ENCODE measurements at places on chromosomes 2 and 18. TPM values are rescaled to one million over a fixed set of nuclear protein-coding genes. Genes with fewer than 3 reads are reported as not detected.
A peak's percentile ranks its signal among the peaks of the same experiment; 100 is the strongest.

GRCh38 chr2:50051374-50051773, 897.1 kb upstream of the FSHR start:
- H3K36me3 ChIP-seq: no peaks in the 10 kb centered on the region
- no peak overlapping the region for H3K27ac ChIP-seq
- H3K4me3 ChIP-seq: no peak overlapping the region
- H3K4me1 ChIP-seq: no peaks in the 10 kb centered on the region
- no peaks in the 10 kb centered on the region for H3K27me3 ChIP-seq
- DNase-seq: no peak

GRCh38 chr2:151906633-151906998, 78.4 kb upstream of the ARL5A start:
- no peak overlapping the region for H3K27ac ChIP-seq
- H3K4me3 ChIP-seq: no peak overlapping the region
- no peak for DNase-seq
- peaks cover 7% of the 10 kb centered on the region for H3K4me1 ChIP-seq

GRCh38 chr18:23765931-23766330, 76.7 kb downstream of the LAMA3 start:
- H3K27ac ChIP-seq: no peak overlapping the region
- no peaks in the 10 kb centered on the region for H3K4me1 ChIP-seq
- no peaks in the 10 kb centered on the region for H3K36me3 ChIP-seq
- peaks cover 37% of the 10 kb centered on the region for H3K27me3 ChIP-seq
- DNase-seq: no peak
- no peak overlapping the region for H3K4me3 ChIP-seq

DNA sequence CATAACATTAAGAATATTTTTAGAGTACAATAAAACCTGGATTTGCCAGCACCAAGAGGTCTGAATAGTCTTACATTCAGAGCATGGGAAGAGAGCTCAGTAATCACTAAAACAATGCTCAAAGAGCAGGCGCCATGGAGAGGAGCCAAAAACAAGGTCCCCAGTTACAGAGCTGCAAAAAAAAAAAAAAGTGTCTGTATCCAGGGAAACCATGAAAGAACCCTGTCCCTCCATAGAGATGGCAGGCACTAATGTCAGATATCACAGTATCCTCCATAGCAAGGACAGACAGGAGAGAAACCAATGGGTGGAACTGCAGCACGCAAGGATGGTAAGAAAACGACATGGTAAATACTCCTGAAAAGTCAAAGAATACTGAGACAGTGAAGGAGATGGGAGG, 19.5 kb downstream of the FBXO15 start:
- DNase-seq: no peak
- no peak overlapping the region for H3K27ac ChIP-seq
- H3K27me3 ChIP-seq: peaks cover 13% of the 10 kb centered on the region

- H3K4me1 ChIP-seq: no peaks in the 10 kb centered on the region
- peaks cover 54% of the 10 kb centered on the region for H3K27me3 ChIP-seq
- no peak for DNase-seq
- H3K27ac ChIP-seq: no peak overlapping the region
Observed at GRCh38 chr18:22865354-22866116, 67.6 kb upstream of the RBBP8 start.

GRCh38 chr18:63159590-63159989, 160.0 kb downstream of the BCL2 start:
- DNase-seq: no peak
- H3K4me3 ChIP-seq: peak overlapping the region; percentile 78
- no peaks in the 10 kb centered on the region for H3K27me3 ChIP-seq
- peaks cover 41% of the 10 kb centered on the region for H3K36me3 ChIP-seq
- H3K4me1 ChIP-seq: peaks cover 96% of the 10 kb centered on the region

- DNase-seq: no peak
- H3K36me3 ChIP-seq: no peaks in the 10 kb centered on the region
- peaks cover under 1% of the 10 kb centered on the region for H3K4me1 ChIP-seq
Observed at GRCh38 chr2:69168144-69168813, 155.3 kb downstream of the ANTXR1 start.

DNA sequence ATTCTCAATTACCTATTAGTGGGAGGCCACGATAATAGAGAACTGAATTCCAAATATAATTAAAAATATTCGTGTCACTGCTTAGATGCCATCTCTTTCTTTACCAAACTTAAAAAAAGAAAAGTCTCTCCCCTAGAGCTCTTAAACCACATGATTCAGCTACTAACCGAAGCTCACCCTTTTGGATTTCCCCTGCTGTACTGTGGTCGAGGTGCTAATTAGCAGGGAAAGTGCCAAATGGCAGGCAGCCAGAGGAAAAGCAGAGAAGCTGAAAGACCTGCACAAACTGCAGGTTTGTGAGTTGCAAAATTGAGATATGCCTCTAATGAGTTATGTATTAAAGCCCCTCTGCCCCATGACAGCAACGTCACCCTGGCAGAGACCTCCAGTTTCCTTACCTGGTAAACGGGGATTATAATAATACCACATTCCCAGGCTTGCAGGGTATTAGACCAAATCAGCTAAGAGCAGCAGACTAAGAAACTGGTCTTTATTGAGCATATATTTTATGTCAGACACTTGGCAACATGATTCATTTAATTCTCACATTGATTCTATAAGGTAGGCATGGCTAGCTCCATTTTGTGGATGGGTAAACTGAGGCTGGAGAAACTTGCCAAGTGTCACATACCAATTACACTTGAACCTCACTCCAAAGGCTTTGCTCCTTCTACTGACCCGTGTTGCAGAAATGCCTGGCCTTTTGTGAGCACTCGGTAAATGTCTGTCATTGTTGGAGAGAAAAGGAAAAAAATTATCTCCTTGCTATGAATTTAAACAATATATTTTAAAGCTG, 259.7 kb downstream of the LPIN1 start:
- DNase-seq: peak; percentile 24
- no peak overlapping the region for H3K4me3 ChIP-seq
- peaks cover 40% of the 10 kb centered on the region for H3K27me3 ChIP-seq
- no peak overlapping the region for H3K27ac ChIP-seq
- no peaks in the 10 kb centered on the region for H3K36me3 ChIP-seq
- peaks cover 10% of the 10 kb centered on the region for H3K4me1 ChIP-seq

DNA sequence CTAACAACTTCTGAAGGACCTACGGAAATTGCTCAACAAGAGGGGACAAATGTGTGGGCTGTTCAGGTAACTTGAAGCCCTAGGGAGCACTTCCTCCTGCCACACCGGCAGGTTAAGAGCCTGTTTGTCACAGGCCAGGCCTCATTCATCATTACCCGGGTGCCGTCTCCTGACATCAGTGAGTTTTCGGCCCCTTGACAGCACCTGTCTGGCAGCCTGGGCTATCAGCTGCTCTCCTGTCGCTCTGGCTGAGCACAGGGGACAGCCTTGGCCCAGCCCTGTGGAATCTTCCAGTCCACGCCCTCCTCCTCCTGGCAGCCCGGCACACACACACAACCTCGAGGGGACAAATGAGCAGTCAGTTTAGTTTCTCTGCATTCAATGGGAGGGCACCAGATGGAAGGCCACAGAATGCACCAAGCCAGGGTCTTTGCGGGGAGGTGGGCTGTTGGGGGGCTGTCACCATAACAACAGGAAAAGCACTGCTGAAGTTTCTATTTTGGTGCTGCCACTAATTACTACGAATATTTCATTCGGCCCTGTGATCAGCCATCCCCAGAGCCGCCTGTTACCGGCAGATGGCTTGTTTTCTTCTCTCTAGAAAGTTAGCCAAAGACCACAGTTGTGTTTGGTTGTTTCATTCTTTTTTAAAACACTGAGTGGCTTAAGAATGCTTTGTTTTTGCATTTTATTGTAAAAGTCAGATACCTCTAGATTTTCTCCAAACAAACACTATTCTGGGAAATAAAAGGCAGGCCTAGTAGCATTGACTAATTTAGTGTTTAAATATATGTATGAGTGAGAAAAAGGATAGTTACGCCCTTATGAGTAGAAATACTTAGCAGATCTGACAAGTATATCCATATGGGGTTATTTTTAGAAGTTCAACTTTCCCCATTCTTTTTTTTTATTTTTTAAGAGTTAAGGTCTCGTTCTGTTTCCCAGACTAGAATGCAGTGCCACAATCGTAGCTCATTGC, 189.9 kb upstream of the NDUFV2 start:
- no peak for DNase-seq
- H3K27me3 ChIP-seq: no peaks in the 10 kb centered on the region
- H3K27ac ChIP-seq: no peak overlapping the region
- H3K4me3 ChIP-seq: no peak overlapping the region

DNA sequence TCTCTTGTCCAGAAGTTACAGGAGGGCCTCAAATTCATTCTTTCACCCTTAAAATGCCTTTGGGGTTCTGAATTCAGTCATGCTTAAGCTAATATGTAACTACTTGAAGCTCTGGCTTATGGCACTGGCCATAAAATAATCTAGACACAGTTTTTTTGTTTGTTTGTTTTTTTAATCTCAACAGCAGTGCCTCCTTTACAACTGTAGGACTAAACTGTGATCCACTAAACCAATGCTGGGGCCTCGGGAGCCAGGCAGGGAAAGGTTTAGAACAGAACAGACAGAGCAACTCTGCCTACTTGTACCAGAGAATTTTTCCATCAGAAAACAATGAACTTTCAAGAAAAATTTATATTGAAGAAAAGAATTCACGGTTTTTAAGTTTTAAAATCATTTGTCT, 1.7 kb downstream of the STAM2 start:
- H3K27ac ChIP-seq: no peak overlapping the region
- peaks cover 8% of the 10 kb centered on the region for H3K36me3 ChIP-seq
- no peaks in the 10 kb centered on the region for H3K27me3 ChIP-seq

- H3K27me3 ChIP-seq: peaks cover 8% of the 10 kb centered on the region
- DNase-seq: no peak
- no peak overlapping the region for H3K4me3 ChIP-seq
- H3K36me3 ChIP-seq: no peaks in the 10 kb centered on the region
Observed at GRCh38 chr2:238155051-238155760, 3.6 kb upstream of the ERFE start.

GRCh38 chr2:21422724-21423522, 299.2 kb downstream of the TDRD15 start:
- H3K27me3 ChIP-seq: no peaks in the 10 kb centered on the region
- peaks cover 6% of the 10 kb centered on the region for H3K4me1 ChIP-seq
- no peak overlapping the region for H3K4me3 ChIP-seq

GRCh38 chr2:189411860-189412259, 29.4 kb upstream of the WDR75 start:
- DNase-seq: no peak
- no peak overlapping the region for H3K27ac ChIP-seq
- no peaks in the 10 kb centered on the region for H3K36me3 ChIP-seq
- no peak overlapping the region for H3K4me3 ChIP-seq

DNA sequence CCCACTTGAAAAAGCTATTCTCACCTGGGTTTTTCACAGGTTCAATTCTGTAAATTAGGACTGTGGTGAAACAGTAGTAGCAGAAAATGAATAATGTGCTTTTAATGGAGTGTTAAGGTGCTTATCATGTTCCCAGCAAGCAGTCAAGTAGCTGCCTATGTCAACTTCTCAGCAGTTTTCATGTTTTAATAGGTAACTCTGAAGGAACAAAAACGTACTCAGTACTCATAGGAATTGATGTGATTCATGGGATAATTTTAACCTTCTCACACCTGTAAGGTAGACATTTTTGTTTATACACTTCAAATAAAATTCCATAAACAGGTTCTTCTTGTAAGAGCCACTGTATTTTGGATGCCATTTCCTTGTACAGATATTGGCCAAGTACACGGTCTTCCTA, 801.6 kb downstream of the MBD2 start:
- no peaks in the 10 kb centered on the region for H3K27me3 ChIP-seq
- no peaks in the 10 kb centered on the region for H3K36me3 ChIP-seq
- H3K4me3 ChIP-seq: no peak overlapping the region
- H3K4me1 ChIP-seq: no peaks in the 10 kb centered on the region

- H3K27ac ChIP-seq: no peak overlapping the region
- H3K27me3 ChIP-seq: peaks cover 9% of the 10 kb centered on the region
- H3K4me1 ChIP-seq: no peaks in the 10 kb centered on the region
- H3K4me3 ChIP-seq: no peak overlapping the region
- H3K36me3 ChIP-seq: no peaks in the 10 kb centered on the region
- no peak for DNase-seq
Observed at GRCh38 chr2:219557320-219557719, 13.5 kb downstream of the TMEM198 start.

DNA sequence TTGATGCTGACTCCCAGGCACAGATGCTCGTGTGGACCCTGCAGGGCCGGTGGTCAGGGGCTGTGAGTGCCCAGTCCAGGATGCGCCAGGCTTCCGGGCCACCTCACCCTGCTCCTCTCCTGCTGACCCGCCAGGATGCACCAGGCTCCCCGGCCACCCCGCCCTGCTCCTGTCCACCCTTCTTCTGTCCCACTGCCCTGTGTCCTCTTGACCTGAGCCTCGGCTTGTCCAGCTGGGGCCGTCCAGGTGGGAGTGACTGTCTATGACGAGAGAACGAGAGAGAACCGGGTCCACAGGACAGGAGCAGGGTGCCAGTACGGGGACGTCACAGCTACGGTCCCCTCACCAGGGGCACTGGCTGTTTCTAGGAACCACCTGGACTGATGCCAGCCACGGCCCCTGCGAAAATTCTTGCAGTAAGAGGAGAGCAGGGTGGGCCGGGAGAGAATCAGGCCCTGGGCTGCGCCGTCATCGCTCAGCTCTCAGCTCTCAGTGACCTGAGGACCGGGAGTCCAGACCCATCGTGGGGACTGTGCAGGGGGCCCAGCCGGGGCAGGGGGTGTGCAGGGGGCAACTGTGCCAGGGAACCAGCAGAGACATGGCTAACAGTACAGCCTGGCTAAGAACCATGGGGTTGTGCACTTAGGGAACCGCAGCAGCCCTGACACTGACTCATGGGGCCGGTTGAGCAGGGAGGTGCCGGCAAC, 12.9 kb upstream of the NFATC1 start:
- peaks cover 9% of the 10 kb centered on the region for H3K36me3 ChIP-seq
- H3K4me3 ChIP-seq: no peak overlapping the region

- peaks cover 21% of the 10 kb centered on the region for H3K27me3 ChIP-seq
- no peak for DNase-seq
- H3K4me1 ChIP-seq: peaks cover 8% of the 10 kb centered on the region
Observed at GRCh38 chr2:120729406-120730399, 6.0 kb upstream of the GLI2 start.

DNA sequence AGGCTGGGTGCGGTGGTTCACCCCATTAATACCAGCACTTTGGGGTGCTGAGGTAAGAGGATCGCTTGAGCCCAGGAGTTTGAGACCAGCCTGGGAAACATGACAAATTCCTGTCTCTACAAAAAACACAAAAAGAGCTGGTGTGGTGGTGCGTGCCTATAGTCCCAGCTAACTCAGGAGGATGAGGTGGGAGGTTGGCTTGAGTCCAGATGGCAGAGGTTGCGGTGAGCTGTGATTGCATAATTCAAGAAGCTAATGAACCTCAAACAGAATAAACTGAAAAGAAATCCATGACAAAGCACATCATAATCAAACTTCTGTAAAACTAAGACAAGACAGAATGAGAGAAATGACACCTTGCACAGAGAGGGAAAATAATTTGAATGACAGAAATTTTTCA, 54.8 kb downstream of the SEMA4F start:
- no peaks in the 10 kb centered on the region for H3K36me3 ChIP-seq
- H3K27ac ChIP-seq: no peak overlapping the region
- peaks cover 24% of the 10 kb centered on the region for H3K27me3 ChIP-seq
- DNase-seq: no peak

GRCh38 chr2:112047537-112048235, 7.4 kb upstream of the TMEM87B start:
- DNase-seq: no peak
- H3K4me1 ChIP-seq: peaks cover 7% of the 10 kb centered on the region
- H3K27ac ChIP-seq: no peak overlapping the region
- H3K36me3 ChIP-seq: no peaks in the 10 kb centered on the region
- no peak overlapping the region for H3K4me3 ChIP-seq

The SMAD2 gene
- total RNA-seq: 353 TPM

The TXNDC2 gene
- 0.39 TPM for total RNA-seq

The TTC39C gene
- total RNA-seq: 14.3 TPM

The MROH2A gene
- total RNA-seq: not detected

The EVA1A gene
- total RNA-seq: not detected

The TEX44 gene
- total RNA-seq: not detected

Data from activated T-helper 2 cell treated with anti-CD3 and anti-CD28 coated beads, Interferon-gamma antibody, Interleukin-2, Interleukin-4, amounts not matched to agents 10 μg/mL and 5 μg/mL and 100 μg/mL, durations not matched to agents 14 hours and 24 hours and 36 hours (primary cell).